ENCODE measurements at places on chromosomes 12 and 14.

DNA sequence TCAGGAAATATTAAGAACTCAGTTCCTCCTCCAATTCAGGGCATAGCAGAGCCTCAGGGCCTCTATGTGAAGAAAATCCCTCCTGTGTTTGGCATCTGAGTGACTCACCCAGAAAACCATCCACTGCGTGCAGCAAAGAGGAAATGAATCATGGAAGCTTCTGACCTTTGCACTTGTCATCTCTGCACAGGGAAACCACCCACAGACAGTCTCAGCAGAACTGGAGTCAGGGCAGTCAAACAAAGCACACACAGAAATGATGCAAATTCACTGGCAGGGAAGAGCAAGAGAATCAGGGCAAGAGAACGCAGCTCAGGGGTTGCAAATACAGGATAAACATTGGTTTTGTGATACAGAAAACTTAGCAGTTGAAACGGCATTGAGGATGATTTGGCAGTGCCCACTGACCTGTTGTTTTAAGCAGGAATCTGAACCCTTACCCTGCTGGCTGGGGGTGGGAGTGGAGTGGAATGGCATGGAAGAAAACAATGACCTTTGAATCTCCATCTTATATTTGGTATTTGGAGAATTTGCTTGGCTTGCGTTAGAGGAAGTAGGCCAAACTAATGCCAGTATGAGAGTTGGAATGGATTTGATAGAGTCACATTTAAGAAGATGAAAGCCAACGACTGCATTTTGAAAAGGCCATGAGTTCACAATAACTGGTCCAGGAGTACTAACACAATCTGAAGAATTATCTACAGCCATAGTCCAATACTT lies 53.5 kb downstream of the PHLDA1 start:
- DNase-seq, result peak; percentile 99

DNA sequence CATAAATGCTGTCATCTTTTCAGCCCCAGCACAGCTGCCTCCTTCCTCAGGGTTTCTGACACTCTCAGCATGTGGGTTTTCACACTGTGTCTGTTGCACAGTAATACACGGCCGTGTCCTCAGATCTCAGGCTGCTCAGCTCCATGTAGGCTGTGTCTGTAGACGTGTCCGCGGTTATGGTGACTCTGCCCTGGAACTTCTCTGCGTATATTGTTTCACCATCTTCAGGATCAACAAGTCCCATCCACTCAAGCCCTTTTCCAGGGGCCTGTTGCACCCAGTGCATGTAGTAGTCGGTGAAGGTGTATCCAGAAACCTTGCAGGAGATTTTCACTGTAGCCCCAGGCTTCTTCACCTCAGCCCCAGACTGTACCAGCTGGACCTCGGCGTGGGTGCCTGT lies 1210.6 kb downstream of the TMEM121 start:
- DNase-seq, result no peak

- DNase-seq, result no peak
Measured at GRCh38 chr12:120093336-120093591, 23.3 kb downstream of the RAB35 start.

- no peak for DNase-seq
Measured at GRCh38 chr12:39959467-39959866, 146.4 kb downstream of the SLC2A13 start.

- DNase-seq, result no peak
Measured at GRCh38 chr12:121958541-121959240, 40.3 kb downstream of the CFAP251 start.

GRCh38 chr12:100826323-100826722 lies 31.7 kb downstream of the ANO4 start:
- DNase-seq, result no peak

DNA sequence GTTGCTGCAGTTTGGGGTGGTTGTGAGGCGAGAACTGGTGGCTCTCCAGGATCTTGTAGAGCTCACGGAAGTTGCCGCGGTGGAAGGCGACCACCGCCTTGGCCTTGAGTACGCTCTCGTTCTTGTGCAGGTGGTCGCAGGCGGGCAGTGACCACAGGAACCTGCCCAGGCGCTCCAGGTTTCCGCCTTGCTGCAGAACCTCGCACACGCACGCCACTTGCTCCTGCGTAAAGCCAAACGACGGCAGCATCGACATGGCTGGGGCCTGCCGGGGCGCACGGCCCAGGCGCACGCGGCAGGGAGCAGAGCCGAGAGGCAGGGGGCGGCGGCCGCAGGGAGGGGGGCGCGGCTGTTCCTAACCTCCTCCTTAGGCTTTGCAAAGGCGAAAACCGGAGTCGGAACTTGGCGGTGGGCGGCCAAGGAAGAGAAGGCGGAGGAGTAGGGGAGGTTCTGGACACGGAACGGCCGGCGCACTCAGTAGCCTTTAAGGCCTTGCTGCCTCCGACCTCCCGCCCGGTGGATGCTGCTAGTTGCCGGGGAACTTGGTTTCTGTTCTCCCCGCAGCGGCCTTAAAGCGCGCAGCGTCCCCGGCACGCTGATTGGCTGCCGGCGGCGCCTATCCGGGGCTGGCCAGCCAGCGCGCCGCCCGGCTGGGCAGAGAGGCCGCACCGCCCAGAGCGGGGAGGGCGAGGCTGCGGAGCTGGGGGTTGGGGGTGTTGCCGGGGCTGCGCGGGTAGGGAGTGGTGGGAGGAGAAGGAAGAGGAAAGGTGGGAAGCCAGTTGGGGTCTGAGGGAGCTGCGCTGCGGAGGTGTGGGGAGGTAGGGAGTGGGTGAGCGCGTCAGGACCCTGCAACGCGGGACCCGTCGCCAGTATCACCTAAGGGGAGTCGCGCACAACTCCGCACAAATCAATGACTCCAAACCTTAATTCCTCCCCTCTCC lies at the start of gene SIX1:
SIX1 (minus strand) TSS at position 544 of the 941 bp plus-strand sequence; CDS start at position 256, 288 bp downstream.
- peak; percentile 82 for DNase-seq

DNA sequence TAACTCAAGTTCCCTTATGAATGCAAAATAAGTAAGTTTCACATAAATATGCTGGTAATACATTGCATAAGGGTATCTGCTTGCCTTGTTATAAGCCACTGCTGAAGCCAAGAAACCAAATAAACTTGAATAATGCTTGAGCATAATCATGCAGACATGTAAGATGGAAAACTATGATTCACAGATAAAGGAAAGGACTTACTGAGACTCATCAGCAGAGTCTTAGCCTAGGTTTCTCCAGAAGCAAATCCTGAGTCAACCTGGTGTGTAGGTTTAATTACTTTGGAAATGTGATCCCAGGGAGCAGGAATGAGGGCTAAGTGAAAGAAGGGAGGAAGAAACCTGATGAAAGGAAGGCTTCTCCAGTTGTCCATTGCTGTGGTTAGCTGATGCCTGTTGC lies 107.7 kb upstream of the BTG1 start:
- DNase-seq, result peak; percentile 10

DNA sequence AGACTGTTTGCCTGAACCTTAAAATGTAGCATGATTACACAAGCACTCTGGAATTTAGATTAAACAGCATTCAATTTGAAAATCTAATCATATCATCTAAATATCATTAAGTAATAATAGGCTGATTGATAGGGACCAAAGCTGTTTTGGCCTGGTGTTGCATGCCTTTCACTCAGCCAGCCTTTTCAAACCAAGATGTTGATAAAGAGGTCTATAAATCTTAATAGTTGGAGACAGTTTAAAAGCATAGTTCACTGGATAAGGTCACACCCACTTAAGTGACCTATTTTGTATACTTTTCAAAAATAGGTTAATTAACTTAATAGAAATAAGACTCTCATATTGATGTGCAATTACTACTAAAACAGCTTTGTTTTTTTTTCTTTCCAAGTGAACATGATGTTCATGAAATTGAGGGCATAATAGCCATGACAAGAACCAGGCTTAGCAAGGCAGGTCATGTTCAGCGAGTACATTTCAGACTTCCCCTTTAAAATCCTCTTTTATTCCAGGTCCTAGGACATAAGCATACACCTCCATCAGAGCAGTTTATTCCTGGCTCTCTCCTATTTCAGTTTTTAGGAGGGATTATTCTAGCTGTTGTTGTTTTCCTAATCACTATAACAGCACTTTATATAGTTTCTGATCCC lies 349.0 kb downstream of the RAD51B start:
- no peak for DNase-seq

DNA sequence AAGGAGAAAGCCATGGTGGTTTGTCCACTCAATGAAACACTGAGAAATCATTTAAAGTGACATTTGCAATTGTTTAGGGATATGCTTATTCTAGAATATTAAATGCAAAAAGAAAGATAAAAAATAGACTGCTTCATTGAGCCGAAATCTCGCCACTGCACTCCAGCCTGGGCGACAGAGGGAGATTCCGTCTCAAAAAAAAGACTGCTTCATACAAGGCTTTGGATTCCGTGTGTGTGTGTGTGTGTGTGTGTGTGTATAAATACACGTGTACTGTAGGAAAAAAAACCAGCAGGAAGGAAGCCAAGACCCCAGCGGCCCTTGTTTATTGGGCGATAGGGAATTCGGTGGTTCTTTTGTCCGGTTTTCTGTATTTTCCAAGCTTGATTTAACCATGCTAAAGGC lies 3.2 kb upstream of the ZNF839 start:
- no peak for DNase-seq

GRCh38 chr14:105627701-105628100 lies 101.3 kb downstream of the TMEM121 start:
- no peak for DNase-seq

DNA sequence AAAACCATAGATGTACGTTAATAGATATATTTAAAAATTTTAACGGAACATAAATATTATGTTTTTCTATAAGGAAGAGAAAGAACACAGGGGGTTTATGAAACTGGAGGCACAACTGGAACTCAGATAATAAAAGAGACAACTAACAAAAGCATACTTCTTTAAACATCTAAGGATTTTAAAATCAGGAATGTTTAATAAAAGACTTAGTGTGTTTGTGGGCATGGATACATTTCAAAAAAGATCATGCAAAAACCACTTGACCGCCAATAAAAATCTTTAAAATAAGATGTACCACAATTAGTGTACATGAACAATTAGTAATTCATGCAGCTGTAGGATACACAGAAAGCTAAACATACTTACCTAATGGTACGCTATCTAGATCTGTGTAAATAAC lies 113.0 kb downstream of the KIF21A start:
- no peak for DNase-seq

DNA sequence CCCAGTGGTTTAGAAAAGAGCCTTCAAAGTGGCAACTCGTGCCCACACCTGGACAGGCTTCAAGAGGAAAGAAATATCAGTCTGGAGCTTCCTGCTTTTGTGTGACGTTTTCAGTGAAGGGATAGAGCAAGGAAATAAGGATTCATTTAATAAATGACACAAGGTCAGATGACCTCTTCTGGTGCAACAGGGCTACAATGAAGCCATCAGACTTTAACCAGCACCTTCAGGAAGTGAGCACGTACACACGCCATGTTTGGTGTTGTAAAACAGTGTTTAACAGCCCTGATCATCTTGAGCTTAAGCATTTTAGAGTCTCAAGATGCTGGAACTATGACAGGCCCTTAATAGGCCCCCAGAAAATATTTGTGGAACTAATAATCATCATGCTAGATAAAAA lies 59.1 kb downstream of the CCDC60 start:
- DNase-seq, result no peak

DNA sequence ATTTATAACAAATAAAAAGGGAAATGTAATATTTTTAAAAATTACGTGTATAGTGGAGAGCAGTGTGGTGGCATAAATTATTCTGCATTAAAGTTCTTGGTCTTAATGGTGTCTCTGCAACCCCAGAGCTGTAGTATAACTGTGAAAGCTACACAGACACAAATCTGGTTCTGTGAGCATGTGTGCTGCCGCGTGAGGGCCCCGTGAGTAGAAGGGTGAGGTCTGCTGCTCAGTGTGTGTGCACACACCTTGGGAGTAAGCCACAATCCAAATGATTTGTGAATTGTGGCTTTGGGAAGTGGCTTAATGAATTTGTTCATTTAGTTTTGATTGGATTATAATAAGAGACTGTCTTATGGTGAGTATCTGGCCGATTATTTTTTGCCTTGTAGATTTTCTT lies 16.8 kb downstream of the PELI2 start:
- DNase-seq, result no peak

- no peak for DNase-seq
Measured at GRCh38 chr12:105239304-105239703, 3.3 kb upstream of the APPL2 start.

DNA sequence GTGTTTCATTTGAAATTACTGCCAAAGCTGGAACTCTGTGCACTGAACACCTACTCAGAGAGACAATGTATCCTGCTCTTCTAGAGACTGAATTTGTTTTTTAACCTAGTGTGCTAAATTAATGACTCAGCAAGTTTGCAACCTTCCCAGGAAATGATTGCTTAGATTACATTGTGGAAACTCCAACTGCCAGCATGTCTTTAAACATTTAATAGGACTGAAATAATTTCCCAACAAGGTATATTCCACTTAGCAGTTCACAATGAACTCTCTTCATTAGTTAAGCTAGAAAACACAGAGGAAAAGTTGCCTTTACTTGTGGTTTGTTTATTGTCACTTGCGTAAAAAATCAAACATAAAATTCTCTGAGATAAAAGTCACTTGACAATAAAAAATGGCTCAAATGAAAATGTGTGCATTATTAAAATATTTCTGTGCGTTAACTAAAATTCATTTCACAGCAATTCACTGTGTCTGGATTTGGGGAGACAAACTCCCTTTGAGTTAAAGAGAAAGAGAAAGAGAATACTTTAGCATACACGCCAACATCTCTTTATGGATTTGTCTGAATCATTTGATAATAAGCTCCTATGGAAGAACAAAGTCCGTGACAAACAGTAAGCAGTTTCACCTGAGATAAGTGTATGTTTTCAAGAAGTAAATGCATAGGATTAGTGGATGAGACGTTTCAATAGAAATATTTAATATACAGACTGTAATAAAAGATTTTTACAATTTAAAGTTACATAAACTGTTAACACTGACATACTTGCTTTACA lies 284.0 kb downstream of the PRKD1 start:
- no peak for DNase-seq

GRCh38 chr12:109537136-109537535 lies 36.2 kb downstream of the MMAB start:
- DNase-seq, result no peak

DNA sequence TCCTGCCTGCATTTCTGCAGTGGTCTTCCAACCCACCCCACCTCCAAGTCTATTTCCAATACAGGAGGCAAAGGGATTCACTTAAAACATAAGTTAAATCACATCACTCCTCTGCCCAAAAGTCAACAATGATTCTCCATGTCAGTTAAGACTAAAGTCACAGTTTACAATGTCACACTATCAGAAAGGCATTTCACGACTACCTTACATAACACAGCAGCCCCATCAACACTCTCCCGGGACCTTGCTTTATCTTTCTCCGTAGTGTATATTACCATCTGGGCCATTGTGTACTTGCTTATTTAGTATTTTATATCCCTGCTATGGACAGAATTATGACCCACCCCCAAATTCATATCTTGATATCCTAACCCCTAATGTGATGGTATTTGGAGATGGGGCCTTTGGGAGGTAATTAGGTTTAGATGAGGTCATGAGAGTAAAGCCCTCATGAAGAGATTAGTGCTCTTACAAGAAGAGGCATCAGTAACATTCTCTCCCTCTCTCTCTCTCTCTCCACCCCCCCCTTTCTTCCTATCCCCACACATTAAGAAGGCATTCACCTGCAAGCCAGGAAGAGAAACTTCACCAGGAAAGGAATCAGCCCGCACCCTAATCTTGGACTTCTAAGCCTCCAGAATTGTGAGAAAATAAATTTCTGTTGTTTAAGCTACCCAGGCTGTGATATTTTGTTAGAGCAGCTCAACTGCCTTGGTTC lies 112.7 kb downstream of the GXYLT1 start:
- no peak for DNase-seq

All from GM04504 (cell line).